GOT3 (cell line): ENCODE measurements at places on chromosomes 2 and 18.

GRCh38 chr2:156003780-156004179 is 328.7 kb downstream of the NR4A2 start:
- no peak for DNase-seq

GRCh38 chr2:84373866-84374265 is 85.2 kb downstream of the SUCLG1 start:
- no peak for DNase-seq

- DNase-seq = no peak
Measured at GRCh38 chr2:219002395-219003266, 9.4 kb upstream of the CRYBA2 start.

DNA sequence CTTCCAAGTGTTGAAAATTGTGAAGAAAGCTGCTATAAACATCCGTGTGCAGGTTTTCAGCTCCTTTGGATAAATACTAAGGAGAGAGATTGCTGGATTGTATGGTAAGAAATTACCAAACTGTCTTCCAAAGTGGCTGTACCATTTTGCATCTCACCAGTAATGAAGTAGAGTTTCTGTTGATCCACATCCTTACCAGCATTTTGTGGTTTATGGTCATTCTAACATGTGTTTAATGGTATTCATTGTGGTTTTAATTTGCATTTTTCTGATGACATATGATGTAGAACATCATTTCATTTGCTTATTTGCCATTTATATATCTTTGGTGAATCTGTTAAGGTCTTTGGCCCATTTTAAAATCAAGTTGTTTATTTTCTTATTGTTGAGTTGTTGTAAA is 260.7 kb downstream of the SPAG16 start:
- no peak for DNase-seq

- DNase-seq = no peak
Measured at GRCh38 chr2:30110773-30111172, 36.0 kb upstream of the YPEL5 start.

GRCh38 chr2:26572591-26572990 is 68.6 kb downstream of the CIB4 start:
- no peak for DNase-seq

GRCh38 chr2:230144355-230144754 is 75.4 kb downstream of the SP110 start:
- no peak for DNase-seq

- no peak for DNase-seq
Measured at GRCh38 chr18:77177009-77177408, 44.4 kb upstream of the MBP start.

GRCh38 chr2:64941801-64942200 is 47.4 kb upstream of the SLC1A4 start:
- DNase-seq = no peak

- no peak for DNase-seq
Measured at GRCh38 chr2:3777966-3778365, 74.6 kb downstream of the DCDC2C start.

DNA sequence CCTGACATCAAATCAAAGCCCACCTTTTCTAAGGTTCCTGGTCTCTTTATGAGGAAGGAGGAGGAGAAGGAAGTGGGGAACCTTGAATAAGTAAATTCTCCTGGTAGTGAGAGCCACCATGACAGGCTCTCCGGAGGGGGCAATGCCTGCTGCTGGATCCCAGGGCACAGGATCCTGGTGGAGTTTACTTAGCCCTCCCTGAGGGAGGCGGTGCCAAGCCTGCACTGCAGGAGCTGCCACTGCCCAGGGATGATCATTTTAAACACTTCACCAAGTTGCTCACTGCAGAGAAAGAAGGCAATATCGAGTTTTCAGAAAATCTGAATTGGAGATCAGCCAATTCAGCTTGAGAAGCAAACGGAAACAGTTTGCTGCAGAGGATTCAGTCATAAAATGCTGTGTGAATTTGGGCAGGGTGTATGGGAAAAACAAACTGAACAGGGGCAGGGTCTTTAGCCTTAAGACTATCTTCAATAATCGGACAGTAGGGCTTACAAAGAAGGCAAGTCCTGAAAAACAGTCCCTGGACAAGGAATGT is 200.7 kb downstream of the RAD51AP2 start:
- no peak for DNase-seq

GRCh38 chr2:191322828-191323506 is 77.8 kb downstream of the MYO1B start:
- DNase-seq = no peak

DNA sequence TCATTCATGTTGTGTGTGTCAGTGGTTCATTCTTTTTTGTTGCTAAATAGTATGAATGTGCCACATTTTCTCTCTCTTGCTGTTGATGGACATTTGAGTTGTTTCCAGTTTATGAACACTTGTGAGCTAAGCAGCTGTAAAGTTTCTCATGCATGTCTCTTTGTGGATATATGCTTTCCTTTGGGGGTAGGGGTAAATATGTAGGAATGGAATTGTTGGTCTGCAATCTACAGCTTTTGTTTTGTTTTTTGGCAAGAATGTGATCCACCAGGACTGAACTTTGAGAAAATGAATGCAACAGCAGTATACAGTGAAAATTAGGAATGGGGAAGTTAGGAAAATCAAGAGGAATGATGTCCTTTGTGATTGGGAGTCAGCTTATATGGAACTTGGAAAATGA is 226.3 kb downstream of the CDCA7 start:
- no peak for DNase-seq

- no peak for DNase-seq
Measured at GRCh38 chr2:65296971-65297370, 69.3 kb downstream of the ACTR2 start.

- DNase-seq = no peak
Measured at GRCh38 chr2:241532733-241533601, 24.6 kb upstream of the STK25 start.

GRCh38 chr2:29583104-29583503 is 338.3 kb downstream of the ALK start:
- no peak for DNase-seq

DNA sequence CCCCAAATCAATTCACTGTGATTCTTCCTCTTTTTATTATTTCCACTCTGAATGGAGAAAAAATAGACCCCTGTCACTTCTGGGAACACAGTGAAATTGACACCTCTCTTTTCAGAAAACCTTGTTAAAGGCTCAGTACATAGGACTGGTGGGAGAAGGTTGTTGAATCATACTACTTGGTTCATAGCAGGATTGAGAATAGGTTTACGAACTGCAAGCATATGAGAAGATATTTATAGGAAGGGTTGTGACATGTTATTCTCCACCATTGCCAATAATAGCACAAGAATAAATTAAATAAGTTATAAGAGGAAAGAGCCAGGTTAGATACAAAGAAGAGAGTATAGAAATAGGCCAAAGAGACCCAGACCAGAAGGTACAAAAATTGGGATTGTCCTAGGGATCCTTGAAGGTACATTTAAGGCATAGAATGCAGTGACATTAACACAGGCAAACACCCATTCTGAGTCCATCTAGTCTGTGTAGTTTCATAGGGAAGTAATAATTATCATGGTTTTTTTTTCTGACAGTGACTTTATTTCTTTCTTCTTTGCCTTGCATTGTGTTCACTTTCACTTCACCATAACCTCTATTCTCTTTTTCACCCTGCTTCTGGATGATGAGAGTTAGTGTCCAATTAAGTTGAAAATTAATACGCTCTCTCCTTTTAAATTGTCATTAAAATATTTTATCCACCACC is 21.8 kb upstream of the SERPINE2 start:
- DNase-seq = no peak

DNA sequence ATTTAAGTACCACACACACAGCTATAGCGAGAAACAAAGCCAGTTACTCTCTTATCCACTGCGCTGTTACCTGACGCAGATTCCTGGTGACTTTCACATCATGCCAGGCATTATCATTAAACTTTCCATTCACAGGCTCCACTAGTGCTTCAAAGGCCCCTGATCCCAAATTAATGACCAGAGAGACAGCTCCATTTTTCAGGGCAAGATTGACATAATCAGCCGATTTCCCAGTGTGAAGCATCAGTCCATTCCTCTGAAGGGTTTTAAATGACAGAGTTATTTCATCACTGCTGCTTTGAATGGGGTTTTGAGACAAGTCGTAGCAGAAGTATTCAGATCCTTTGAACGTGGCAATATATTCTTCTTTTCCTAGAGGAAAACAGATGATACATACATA is 408.7 kb downstream of the NRXN1 start:
- DNase-seq = no peak

- no peak for DNase-seq
Measured at GRCh38 chr2:86445436-86445835, 4.3 kb downstream of the KDM3A start.

- no peak for DNase-seq
Measured at GRCh38 chr18:24840640-24841039, 380.2 kb downstream of the HRH4 start.

- no peak for DNase-seq
Measured at GRCh38 chr18:25726298-25726697, 364.1 kb downstream of the SS18 start.

GRCh38 chr2:216520112-216520511 is 21.5 kb downstream of the RPL37A start:
- DNase-seq = no peak

DNA sequence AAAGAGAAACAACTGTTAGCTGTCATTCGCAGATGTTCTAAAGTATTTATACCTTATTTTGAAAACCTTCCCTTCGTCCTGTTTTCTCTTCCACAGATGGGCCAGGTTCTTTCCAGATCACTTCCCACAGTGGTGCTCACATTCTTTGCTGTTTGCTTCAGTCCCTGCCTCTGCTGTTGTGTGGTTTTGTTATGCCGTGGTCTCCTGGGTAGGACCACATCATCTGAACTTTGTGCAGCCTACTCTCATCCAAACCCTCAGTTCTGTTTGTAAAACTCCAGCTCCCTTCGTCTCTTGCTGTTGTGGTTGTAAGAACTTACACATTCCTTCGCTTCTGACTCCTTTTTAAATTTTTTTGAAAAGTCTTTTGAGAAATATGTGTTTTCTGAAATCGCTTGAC is 38.1 kb downstream of the ZNF236 start:
- DNase-seq = no peak

DNA sequence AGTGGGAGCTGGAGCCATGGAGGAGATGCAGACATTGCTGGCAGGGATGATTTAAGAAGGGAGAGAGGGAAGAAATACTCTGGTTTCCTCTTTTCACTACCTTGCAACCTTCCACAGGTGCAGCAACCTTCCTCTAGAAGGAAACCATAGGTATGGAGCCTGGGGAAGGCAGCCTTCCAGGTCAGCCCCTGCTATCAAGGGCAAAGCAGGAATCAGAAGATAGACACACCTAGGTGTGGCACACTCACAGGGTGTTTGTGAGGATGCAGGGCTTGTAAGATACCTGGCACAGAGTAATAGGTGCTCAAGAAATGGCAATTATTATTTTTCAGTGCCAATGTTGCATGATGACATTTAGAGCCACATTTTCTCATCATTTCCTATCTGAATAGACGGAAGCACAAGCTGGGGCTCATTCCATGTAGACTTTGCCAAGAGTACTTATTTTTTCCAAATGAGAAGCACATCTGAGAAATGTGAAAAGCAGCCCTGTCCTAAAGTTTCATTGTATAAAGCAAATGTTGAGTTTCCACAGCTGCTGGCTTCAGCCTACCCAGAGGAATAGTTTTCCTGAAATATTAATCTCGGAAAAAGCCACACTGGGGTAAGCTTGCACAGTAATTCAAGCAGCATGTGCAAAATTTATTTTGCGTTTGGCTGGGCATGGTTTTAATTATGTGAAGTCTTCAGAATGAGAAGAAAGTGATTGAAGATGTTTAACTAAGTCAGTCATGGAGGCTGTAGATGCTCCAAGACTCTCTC is 20.6 kb downstream of the EVA1A start:
- DNase-seq = no peak

DNA sequence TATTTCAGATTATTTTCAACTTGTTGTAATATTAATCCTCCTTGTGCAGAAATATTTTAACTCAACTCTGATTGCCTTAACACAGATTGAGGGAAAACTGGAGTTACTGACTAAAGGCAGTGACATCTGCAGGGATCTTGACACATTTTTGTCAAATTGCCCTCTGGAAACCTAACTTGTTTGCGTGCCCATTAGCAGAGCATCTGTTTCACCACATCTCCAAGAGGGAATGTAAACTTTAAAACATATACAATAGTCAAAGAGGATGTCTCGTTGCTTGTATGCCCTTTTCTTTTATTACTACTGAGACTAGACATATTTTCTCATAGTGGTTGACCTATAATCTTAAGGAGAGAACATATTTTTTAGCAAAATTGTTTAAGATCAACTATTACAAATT is 14.2 kb downstream of the INPP1 start:
- no peak for DNase-seq
